ENCODE measurements at places on chromosomes 2 and 18. TPM values are rescaled to one million over a fixed set of nuclear protein-coding genes. Genes with fewer than 3 reads are reported as not detected.

Gene TMEM198
- 1.2 TPM for total RNA-seq

Gene HIBCH
- 39.7 TPM for total RNA-seq

Gene SCTR
- total RNA-seq = not detected

Gene POTEC
- total RNA-seq = not detected

Measured in esophagus mucosa (tissue), 1 donor.